ENCODE measurements at places on chromosomes 12 and 14.

DNA sequence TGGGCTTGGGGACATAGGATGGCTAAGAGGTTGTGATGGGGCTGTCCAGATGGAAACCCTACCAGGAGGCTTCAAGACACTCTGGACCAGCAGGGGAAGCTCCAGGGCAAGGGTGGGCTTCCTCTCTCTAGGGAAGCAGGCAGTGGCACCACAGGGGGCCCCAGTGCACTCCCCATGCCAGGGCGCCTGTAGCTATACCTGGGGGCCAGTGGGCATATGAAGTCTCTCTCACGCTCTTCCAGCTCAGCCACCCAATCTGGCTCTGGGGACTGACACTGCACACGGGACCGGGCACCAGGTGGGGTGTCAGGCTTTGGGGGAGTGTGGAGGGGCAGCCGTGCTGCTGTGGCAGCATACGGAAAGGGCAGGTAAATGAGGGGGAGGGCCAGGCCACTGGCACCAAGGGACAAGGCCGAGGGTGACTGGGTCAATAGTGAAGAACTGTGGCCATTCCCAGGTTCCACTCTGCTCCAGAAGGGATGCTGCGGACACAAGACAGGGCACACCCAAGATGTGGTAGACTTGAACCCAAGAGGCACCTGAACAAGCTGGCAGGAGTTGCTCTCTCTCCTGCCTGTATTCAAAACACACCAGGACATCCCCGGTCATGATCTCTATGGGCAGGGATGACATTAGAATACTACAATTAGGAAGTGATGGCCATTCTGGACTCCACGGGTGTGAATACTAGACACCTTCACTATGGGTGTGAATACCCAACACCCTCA lies 27.5 kb downstream of the RFLNA start:
- DNase-seq: no peak

DNA sequence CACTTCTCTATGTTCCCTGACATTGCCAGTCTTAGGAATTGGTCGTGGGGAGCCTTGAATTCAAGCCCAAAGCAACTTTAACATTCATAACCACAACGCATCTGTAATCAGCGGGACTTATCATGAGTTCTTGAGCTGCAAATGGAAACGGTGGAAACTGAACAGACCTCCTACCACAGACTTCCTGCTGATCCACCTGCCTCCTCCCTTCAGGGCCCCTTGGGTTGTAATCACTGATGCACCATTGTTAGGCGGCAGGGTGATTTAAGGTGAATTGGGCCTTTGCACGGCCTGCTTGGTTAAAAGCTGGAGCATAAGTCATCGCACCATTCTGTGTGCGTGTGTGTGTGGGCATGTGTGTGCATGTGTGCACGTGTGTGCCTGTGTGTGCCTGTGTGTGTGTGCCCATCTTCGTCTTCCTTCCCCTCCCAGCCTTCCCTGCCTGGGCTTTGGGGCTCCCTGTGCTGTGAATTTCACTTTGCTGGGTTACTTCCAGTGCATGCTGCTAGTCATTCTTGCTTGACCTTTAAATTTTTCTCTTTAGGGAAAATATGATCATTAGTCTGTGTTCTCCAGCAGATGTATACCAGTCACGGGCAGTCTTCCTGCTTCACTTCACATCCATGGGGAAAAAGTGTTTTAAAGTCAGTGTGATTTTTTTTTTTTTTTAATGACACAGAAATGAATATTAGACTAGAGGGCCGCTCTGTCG lies 29.1 kb downstream of the CHST11 start:
- no peak for DNase-seq

DNA sequence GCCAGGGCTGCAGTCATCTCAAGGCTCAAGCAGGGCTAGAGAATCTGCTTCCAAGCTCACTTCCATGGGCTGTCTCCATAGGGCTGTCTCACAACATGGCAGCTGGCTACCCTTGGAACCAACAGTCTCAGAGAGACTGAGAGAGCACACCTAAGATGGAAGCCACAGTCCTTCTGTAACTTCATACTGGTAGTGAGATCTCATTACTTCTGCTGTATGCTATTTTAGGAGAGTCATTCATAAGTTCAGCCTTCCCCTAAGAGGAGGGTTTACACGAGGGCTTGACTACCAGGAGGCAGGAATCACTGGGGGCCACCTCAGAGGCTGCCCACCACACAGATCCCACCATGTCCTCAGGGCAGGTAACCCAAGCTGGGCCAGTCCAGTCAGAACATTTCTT lies 29.7 kb downstream of the ERH start:
- no peak for DNase-seq

DNA sequence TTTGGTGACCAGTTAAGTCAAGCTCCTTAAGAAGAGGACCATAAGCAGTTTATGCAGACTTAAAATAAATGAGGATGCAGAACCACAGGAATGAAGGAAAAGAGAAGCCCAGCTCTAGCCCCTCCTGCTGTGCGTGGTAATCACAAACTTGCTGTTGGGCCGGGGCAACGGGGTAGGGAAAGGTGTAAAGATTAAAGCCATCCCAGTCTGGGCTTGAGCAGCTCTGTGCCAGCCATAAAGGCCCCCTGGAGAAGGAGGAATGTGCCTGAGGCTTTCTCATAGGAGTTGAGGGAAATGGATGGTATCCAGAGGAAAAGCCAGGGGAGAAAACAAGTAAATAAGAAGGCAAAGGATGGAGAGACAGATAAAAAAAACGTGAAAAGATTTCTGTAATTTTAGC lies 25.1 kb downstream of the TEP1 start:
- DNase-seq: no peak

DNA sequence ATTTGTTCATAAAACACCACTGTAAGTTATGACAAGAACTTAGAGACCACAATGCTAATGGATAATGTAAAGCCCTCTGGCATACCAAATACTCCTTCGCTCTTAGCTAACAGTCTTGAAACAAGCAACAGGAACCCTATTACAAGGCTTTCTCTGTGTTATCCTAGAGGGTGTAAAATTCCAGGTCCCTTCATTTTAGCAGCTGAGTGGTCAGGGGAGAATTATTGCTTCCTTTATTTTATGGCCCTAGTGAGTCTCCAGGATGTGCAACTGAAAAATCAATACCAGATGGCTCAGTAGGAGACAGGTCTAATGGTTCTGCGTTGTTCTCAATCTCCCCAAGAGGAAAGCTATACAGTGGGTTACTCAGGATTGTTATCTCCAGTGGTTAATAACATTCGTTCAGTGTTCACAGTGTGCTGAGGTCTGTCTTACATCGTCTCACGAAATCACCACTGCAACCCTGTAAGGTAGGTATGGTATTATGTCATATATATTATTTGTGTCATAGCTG lies 172.7 kb upstream of the CNOT2 start:
- no peak for DNase-seq

GRCh38 chr14:94638961-94639817 lies 27.0 kb downstream of the SERPINA3 start:
- DNase-seq: no peak

DNA sequence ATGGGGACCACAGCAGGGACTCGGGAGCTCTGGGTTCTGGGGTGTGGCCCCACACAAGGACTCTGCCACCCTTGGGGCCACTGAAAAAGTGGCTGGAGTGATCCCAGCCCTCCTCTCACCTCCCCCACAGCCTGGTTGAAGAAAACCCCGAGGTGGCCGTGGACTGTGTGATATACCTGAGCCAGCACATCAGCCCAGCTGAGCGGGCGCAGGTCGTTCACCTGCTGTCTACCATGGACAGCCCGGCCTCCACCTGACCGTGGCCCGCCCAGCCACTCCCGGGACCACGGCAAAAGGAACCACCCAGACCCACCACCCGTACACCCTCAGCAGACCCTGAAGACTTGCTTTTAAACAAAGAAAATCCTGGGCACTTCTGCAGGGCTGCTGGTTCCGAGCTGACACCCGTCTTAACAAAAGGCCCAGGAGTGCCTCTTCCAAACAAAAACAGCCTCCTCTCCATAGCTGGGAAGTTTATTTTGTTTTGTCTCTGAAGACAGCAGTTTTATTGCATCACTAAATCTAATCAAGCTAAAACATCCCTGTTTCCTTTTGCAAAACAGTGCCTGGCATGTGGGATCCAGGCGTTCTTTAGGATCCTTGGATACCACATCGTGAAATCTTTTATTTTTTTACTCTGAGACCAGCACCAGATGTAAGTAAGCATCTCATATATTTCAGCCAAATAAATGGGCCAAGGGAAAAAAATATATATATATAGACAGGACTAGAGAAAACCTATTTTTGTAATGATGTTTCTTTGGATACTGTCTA lies 42.8 kb downstream of the FOXN4 start:
- DNase-seq: no peak

DNA sequence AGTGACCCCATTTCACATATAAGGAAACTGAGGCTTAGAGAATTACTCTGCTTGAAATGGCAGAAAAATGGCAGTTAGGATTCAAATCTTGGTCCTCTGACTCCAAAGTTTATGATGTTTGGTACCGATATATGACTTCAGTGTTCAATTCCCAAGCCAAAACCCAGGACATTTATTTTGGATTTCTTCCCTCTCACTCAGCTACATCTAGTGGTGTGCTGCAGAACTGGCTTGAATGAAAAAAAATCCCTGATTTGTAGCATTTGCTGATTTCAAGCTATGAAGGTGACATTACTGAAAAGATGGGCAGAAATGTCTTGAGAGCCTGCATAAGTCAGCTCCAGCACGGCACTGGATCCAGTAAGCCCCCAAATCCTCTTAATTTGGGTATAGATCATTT lies 106.4 kb downstream of the EFCAB11 start:
- DNase-seq: no peak

DNA sequence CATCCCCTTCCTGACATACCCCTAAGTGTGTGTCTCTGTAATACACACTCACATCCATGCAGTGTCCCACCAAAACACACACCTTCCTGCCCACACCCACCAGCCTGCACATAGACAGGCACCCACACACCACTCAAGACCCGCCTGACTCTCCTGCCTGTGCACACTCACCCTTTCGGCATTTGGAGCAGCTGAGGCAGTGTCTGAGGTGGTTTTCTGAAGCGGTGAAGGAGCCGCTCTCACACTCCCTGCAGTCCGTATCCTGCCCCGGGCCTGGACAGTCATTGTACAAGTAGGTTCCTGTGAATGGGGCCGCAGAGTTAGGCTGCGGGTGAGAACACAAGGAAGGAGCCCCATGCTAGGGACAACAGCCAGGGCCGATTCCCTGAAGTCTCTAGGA lies 8.3 kb downstream of the TNFRSF1A start:
- no peak for DNase-seq

DNA sequence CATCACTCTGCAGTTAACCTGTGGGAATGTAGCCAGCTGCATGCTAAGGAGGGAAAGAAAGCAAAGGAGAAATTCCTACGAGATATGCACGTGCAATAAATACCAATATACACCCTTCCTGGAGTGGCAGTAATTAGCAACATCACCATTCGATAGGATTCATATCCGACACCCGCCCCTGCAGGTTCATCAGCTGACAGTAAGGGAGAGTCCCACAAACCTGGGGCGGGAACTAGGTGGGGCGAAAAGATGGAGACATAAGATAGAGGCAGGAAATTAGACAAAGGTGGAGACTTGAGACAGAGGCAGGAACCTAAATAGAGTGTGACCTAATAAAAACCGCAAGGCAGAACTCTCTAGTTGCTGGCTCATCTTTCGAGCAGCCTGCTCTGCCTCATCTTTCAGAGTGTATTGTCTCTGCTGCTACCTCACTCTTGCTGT lies 51.6 kb downstream of the PLEKHG3 start:
- no peak for DNase-seq

DNA sequence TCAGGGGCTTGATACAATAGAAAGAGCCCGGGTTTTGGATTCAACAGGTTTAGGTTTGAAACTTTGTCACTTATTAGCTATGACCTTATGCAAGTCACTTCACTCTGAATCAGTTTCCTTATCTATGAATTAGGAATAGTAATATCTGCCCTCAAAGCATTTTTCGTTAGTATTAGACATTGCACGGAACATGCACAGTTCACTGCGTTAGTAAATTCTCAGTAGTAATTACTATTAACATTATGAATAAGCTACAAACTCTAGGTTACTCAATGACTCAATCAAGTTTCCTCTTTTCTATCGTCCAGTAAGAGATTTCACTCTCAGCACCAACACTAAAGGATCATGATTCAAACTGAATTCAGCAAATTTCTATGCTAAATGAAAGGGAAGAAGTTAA lies 150.3 kb downstream of the CEP83 start:
- no peak for DNase-seq

DNA sequence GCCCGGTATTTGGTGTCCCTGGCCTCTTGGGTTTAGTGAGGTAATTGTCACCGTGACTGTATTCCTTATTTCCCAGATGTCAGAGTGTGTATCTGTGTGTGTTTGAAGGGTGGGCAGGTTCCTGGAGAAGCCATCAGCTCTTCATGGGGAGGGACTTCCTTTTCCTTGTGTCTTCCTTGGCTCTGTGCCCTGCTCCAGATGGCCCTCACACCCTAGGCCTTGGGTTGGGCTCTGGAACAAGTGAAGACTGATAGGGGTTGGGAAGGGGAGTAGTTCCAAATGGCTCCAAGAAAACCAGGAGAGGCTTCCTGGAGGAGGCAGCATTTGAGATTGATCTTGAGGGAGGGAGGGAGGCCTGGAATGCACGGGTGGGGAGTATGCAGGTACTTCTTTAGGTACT lies 43.8 kb upstream of the PRIMA1 start:
- DNase-seq: no peak
